Upper lobe of left lung (tissue), 6 donors: ENCODE measurements at places on chromosomes 1 and 21. TPM values are rescaled to one million over a fixed set of nuclear protein-coding genes. Genes with fewer than 3 reads are reported as not detected.
A peak's percentile ranks its signal among the peaks of the same experiment; 100 is the strongest.

DNA sequence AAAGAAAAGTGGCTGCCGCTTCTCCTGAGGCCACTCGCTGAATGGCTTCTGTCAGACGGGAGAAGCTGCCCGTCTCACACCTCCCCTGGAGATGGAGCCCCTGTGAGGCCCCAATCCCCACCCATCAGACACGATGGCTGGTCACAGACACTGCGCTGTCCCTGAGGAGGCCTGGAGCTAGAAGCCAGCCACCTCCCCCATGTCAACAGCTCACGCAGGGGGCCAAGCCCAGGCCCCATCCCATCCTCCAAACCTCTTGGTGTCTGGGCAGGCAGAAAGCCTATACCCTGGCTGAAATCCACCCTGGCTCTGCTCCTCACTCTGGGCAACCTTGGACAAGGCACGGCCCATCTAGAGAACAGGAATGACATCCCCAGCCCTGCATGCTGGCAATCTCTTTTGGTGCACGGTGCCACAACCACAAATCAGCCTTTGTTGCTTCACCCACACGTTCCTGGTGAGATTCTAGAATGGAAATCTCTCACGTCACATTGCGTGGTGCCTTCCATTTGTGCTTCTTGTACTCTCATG lies 273.9 kb upstream of the VAMP3 start:
- no peak for DNase-seq

Gene FNBP1L
- total RNA-seq: 35.1 TPM

GRCh38 chr1:46535063-46535462 lies 16.4 kb downstream of the KNCN start:
- DNase-seq: peak; percentile 42

GRCh38 chr1:156922986-156923669 lies 2.7 kb downstream of the LRRC71 start:
- DNase-seq: no peak

DNA sequence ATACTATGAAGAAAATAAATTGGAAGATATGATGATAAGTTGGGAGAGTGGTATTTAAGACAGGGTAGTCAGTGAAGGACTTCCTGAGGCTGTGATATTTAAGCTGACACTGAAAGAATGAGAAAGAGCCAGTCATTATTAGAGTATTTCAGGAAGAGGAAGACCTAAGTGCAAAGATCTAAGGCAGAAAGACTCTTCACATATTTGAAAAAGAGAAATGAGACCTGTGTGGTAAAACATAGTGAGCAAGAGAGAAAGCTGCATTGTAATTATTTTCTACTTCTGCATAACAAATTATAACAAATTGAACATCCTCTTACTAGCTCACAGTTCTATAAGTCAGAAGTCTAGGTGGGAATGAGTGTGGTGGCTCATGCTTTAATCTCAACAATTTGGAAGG lies 34.6 kb upstream of the DOCK7 start:
- DNase-seq: no peak

Gene NKAIN1
- not detected for total RNA-seq

- no peak for DNase-seq
Observed at GRCh38 chr1:209383907-209384709, 199.4 kb upstream of the CAMK1G start.

Gene SHISAL2A
- total RNA-seq: 10.5 TPM
